ENCODE measurements at places on chromosomes 7 and 10. TPM values are rescaled to one million over a fixed set of nuclear protein-coding genes. Genes with fewer than 3 reads are reported as not detected.

DNA sequence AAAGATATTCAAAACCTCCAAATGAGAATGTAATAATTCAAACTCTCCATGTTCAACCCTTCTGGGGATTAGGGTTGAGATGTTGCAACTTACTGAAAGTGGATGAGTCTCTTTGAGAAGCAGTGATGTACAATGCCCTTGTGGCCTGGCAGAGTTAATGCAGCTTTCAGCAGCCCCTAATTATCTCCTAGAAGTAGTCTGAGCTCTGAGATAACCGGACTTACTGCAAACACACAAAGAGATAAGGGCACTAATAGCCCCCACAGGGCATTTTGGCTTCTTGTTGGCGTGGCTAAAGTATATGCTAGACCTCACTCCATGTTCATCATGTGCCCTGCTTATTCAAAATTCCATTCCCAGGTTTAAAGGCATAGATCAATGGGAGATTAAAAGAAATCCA, 404.7 kb downstream of the NEBL start:
- no peak for DNase-seq

- no peak for DNase-seq
These were observed 119.7 kb upstream of the FAM3C start for GRCh38 chr7:121515630-121516401.

- DNase-seq = no peak
These were observed 900 bp downstream of the MKLN1 start for GRCh38 chr7:131328377-131329175.

SPDYE6 gene
- 0.05 TPM for polyA plus RNA-seq
